ENCODE measurements at places on chromosomes 3 and 15.

- DNase-seq, result no peak
Observed at GRCh38 chr3:124034016-124034843, 42.3 kb upstream of the ROPN1 start.

GRCh38 chr3:188212308-188212969 lies 58.5 kb downstream of the LPP start:
- DNase-seq, result peak; percentile 79

DNA sequence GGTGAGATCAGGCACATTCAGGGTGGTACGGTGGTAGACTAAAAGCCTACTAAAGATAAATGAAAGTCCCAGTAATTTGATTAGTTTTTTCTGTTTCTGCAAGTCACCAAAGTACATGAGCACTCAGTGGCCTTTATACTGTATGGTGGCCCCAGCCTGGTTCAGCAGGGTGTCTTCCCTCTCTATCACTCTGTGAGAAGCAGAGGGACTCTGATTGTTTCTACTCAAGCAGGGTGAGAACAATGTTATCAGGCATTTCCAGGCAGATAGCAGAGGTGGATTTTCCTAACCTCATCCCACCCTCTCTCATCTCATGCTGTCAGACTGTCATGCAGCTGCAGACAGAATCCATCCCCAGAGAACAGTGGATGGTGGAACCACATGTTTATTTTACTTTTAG lies 71.5 kb upstream of the BFSP2 start:
- no peak for DNase-seq

GRCh38 chr3:124115279-124115678 lies 123.4 kb upstream of the ROPN1 start:
- no peak for DNase-seq

GRCh38 chr15:42011074-42011473 lies 9.8 kb downstream of the PLA2G4E start:
- no peak for DNase-seq

DNA sequence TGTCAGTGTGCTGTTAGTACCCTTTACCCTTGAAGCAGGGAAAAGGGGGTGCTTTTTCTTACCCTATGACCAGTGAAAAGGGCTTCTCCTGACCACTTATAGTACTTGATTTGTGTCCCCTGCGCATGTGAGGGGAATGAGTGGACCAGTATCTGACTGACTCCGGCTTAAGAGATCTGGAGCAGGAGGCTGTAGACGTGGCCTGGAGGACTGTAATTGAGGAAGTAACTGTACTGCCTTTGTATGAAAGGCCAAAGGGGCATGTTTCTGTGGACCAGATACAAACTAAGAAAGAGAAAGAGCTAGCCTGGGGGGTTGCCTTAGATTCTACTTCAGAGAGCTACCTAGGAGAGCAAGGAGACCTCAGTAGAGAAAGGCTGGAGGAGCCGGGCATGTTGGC lies 89.9 kb upstream of the TBL1XR1 start:
- DNase-seq, result no peak

All from AG04449 (cell line).